ENCODE measurements at places on chromosomes 12 and 14.

- DNase-seq, result no peak
These were observed 1.9 kb upstream of the FOXN3 start for GRCh38 chr14:89418976-89419375.

- no peak for DNase-seq
These were observed 11.6 kb upstream of the CCDC85C start for GRCh38 chr14:99615497-99616157.

- DNase-seq, result no peak
These were observed 68.4 kb upstream of the PTGR2 start for GRCh38 chr14:73783107-73783727.

DNA sequence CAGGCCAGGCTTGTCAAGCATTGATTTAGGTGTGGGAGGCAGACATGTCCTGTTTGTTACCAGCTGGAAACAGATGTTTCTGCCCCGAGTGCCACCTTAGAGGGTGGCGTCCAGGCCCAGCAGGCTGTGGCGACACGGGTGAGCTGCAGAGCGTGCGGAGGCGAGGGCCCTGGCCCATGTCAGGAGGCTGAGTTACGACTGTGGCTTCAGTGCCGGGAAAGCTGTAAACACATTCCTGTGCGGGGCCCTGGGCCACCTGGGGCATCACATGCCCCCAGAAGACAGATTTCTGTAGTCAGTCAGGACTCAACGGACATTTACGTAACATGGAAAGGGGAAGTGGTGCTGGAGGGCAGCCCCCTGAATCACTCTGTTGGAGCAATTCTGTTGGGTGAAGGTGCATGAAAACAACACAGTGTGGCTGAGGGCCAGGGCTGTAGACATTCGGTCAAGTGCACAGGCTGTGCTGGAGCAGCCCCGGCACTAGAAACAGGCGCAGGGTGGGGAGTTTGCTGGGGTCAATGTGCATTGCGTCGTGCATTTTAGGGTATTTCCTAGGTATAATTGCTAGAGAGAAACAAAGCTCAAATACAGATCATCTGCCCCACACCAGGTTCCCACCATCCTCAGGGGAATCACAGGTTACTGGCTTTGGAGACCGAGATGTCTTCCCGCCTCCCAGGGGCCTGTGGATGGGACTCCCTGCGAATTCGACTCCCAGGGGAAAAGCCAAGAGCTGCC, 291.8 kb downstream of the TMEM121 start:
- DNase-seq, result peak; percentile 96

DNA sequence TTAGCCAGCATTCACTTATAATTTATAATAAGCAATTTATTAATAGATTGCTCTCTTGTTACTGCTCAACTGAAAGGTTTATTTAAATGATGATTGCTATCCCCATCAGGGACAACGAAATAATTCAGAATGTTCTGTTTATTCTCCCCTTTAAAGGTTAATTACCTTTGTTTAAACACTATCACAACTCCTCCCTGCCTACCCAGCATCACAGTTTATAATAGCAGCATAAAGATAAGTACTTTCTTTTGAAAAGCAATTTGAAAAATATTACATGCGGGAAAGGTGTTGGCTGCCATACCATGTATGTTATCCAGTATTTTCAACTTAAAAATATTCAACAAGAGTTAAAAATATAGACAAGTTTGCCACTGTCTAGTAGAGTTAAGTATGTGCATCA, 30.6 kb downstream of the SCAF11 start:
- no peak for DNase-seq

GRCh38 chr12:107130830-107131611, 37.7 kb upstream of the CRY1 start:
- DNase-seq, result no peak

DNA sequence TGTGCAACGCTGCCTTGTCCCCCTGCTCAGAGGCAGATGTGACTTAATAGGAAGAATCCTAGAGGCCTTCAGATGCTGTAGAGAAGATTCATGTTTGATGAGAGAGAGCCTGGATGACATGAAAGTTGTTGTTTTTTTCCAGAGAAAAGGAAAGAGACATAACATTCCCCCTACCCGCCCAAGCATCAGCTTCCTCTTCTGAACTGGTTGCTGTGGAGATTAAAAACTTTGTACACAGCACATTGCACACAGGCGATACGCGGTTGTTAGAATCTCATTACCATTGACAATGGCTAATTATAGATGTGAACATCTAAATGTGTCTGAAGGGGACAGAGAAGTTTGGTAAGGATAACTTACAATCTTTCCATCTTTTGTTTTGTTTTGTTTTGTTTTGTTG, 13.6 kb upstream of the ETFBKMT start:
- no peak for DNase-seq

GRCh38 chr12:71448150-71448581, 8.6 kb downstream of the LGR5 start:
- no peak for DNase-seq

- no peak for DNase-seq
These were observed 198.2 kb upstream of the CNOT2 start for GRCh38 chr12:70045036-70045435.

- DNase-seq, result no peak
These were observed 62.6 kb upstream of the RESF1 start for GRCh38 chr12:31896514-31897039.

DNA sequence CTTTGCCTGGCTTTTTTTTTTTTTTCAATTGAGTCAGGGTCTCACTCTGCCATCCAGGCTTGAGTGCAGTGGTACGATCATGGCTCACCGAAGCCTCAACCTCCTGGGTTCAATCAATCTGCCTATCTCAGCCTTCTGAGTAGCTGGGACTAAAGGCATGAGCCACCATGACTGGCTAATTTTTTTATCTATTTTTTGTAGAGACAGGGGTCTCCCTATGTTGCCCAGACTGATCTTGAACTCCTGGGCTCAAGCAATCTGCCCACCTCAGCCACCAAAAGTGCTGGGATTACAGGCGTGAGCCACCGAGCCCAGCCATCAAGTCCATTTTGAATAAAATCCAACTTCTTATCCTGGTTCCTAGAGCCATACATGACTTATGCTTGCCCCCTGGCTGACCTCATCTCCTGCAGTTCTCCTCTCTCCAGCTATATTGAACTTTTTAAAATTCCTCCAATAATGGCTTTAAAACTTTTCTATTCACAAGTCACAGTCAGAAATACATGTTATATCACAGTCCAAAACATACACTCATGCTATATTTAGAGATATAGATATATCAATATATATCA, 10.4 kb upstream of the RND1 start:
- DNase-seq, result no peak

DNA sequence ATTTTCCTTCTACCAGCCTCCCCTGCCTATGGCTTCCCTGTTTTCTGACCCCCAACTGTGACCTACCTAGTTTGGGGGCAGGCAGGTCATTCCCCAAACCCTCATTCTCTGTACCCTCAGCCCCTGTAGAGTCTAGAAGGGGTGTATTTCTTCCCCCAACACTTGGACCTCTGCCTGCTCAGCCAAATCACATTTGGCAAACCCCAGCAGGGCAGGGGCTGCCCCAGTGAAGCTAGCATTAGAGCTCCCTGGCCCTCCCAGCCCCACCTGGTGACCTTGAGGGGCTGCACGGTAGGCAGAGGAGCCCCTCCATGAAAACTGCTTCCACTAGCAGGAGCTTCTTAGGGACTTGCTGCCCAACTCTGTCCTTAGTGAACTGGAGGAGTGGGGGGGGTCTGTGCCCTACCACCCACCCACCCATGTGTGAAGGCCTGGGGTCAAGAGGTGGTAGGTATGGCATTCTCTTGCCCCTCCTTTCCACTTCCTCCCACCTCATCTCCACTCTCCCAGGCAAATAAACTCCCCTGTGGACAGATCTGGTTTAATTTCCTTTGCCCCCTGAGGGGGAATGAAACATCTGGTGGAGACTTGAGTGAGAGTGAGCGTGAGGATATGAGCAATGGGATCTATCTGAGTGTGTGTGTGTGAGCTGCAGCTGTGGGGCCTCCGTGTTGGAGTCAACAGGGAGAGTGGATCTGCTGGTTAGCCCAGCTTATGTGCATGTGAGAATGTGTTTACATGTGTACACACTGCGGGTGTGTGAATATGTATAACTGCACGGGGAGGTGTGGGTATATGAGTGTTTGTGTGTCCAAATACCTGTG, 1.6 kb downstream of the NXPH4 start:
- no peak for DNase-seq

DNA sequence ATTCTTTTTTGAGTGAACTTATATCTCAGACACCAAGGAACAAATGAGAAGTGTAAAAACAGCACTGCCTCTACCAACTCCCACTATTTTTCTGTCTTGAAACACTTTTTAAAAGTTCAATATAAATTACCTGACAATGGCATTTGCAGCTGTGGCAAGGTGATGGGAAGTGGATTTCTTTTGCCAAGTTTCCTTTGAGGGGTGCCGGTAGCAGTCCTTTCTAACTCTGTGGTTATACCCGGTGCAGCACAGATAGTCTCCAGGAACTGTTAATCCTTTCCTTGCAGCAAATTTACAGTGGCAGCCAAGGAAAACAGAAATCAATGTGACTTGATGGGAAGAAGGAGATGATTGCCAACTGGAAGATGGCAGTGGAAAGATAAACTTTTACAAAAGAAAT, 243.7 kb downstream of the BCAT1 start:
- no peak for DNase-seq

DNA sequence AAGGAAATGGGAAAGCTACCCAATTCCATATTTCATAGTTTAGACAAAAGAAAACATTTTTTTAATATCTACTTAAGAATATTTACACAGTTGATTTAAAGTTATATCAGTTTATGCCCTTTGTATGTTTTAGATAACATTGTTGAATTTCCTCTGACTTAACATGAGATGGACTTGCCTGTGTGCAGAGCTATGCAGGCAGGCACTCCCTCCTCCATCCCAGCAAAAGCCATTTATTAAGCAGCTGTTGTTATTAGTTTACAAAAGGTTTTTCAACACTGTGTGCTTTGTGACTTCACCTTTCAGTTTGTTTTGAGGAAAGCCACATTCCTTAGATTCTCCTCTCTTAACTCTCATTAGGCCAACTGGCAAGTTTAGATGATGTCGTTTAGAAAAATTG, 337.5 kb upstream of the PDE3A start:
- DNase-seq, result no peak

GRCh38 chr12:126156806-126157574, 1091.8 kb downstream of the AACS start:
- no peak for DNase-seq

DNA sequence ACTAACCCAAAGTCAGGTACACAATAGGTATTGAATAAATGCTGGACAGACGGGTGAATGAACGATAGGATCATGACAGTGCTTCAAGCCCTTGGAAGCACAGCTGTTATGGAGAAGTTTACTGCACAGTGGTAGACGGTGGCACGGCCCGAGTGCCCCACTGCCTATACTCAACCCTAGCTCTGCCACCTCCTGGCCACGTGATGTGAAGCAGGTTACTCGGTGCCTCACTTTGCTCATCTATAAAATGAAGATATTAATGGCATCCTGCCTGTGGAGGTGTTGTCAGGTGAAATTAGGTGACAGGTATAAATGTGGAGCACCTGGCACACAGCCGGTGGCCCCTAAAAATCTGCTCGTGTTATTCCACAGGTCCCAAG, 5.8 kb downstream of the ASB2 start:
- peak; percentile 41 for DNase-seq

DNA sequence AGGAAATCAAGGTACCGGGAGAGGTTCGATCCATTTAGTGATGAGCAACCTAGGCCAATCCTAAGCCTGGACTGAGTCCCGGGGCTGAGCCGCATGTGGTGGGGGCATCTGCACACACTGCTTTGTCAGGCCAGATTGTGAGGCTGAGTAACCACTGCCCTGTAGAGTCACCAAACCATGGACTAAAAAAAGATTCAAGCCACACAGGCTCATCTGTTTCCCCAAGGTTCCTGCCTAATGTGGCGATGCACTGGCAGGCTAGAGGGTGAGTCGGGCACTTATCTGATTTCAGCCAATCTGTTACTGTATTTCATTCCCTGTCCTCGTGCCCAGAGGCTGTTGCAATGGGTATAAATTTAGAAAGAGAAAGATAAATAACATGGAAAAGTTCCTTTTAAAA, 140.8 kb downstream of the TTC7B start:
- peak; percentile 49 for DNase-seq

DNA sequence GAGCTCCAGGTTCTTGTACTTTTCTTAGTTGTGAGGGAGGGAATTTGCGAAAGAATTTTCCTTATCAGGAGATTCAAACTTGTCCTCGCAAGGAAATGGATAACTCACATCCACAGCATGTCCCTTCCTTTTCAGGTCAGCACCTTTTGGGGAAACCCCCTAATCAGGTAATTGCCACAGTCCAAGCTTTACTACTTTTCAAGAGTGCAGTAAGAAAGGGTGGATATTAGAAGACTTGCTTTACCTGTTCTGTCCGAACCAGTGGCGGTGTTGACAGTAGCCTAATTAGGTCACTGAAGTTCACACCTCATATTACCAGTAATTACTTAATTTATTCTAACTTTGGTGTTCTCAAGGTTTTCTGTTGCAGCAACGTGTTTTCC, 6.7 kb upstream of the C12orf50 start:
- DNase-seq, result no peak

DNA sequence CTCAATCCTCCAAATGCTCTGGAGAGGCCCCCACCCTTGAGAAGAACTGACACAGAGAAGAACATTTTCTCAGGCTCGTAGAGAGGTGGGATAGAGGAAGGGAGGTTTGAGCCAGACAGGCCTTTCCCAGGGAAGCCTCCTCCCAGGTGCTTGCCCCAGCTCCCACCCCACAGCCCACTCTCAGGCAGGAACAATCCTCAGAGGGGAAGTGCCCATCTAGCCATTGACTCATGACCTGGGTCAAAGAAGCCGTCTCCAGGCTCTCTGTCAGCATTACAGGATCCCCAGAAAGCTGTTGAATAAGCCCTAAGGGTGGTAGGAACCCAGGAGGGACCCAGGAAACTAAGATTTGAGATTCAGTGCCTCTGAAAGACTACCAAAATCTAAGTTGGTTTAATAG, 3.8 kb downstream of the AQP6 start:
- no peak for DNase-seq

DNA sequence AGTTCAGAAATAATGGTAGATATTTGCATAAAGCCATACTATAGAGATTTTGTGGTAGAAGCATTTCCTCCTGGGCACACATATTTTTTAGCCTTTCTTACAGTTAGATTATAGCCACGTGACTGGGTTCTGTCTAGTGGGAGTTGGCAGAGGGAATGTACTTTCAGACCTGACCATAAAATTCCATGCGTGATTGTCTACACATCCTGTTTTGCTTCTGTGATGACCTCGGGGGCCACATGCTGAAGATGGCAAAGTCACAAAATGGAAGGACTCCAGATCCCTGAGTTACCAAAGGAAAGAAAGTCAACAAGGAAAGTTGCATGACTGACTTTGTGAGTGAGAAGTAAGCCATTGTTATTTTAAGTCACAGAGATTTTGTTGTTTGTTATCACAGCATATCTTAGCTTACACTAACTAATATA, 14.6 kb upstream of the MIA2 start:
- no peak for DNase-seq

DNA sequence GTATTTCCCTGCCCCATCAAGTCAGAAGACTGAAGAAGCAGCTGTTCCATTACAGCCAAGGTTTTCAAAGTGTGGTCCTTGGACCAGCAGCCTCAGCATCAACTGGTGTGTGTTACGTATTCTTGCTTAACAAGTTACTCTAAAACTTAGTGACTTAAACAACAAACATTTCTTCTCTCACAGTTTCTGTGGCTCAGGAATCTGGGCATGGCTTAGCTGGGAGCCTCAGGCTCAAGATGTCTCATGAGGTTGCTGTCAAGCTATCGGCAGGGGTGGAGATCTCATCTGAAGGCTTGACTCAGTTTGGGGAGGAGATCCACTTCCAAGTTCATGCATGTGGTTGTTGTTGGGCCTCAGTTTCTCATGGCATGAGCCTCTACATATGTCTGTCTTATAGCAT, 174.5 kb downstream of the KTN1 start:
- DNase-seq, result no peak

- no peak for DNase-seq
These were observed 70.7 kb downstream of the TAOK3 start for GRCh38 chr12:118302053-118302452.

Measured in bone marrow (tissue), 2 donors.